ENCODE measurements at places on chromosomes 4 and X. TPM values are rescaled to one million over a fixed set of nuclear protein-coding genes. Genes with fewer than 3 reads are reported as not detected.

DNA sequence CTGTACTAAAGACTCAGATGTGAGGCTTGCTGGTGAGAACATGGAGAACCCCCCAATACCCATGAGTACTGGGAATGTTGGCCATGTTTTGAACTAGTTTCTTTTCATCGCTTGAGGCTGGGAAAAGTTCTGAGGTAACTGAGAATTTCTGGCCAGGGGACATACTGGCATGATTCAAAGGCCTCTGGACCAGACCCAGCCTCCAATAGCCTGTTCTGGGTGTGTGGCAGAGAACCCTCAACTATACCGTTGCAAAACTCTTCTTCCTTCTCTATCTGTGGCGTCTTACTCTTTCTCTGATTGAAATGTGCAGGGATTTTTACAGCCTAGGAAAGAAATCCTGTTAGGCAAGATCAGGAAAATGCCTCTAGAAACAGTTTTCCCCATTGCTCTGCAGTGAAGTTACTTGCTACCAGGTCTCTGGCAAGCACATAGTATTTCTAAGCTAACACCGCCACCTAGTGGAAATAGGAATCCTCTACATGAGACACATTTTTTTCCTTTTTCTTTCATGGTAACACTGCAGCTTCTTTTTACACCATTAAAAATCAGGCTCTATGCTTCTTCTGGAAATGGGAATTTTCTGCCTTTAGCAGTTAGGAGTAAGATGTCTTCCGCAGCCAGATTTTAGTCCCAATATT lies 170.7 kb upstream of the ZCCHC13 start:
- no peaks in the 10 kb centered on the region for H3K4me1 ChIP-seq
- no peak overlapping the region for H3K27ac ChIP-seq
- DNase-seq = no peak
- H3K27me3 ChIP-seq = no peaks in the 10 kb centered on the region

- no peak overlapping the region for H3K27ac ChIP-seq
- no peak overlapping the region for H3K4me3 ChIP-seq
- no peaks in the 10 kb centered on the region for H3K36me3 ChIP-seq
- peaks cover 18% of the 10 kb centered on the region for H3K4me1 ChIP-seq
Observed at GRCh38 chr4:156974264-156974663, 2.7 kb upstream of the PDGFC start.

GRCh38 chr4:24840362-24840761 lies 45.0 kb downstream of the SOD3 start:
- H3K4me1 ChIP-seq = peaks cover 57% of the 10 kb centered on the region
- no peak for DNase-seq
- H3K4me3 ChIP-seq = no peak overlapping the region
- H3K27me3 ChIP-seq = no peaks in the 10 kb centered on the region
- H3K36me3 ChIP-seq = peaks cover 19% of the 10 kb centered on the region

GRCh38 chr4:138275216-138275615 lies 33.1 kb upstream of the SLC7A11 start:
- H3K27ac ChIP-seq = no peak overlapping the region
- no peak overlapping the region for H3K4me3 ChIP-seq
- H3K27me3 ChIP-seq = no peaks in the 10 kb centered on the region
- H3K4me1 ChIP-seq = peaks cover 16% of the 10 kb centered on the region
- DNase-seq = no peak

ADH1C gene
- 5.0 TPM for total RNA-seq

NAA11 gene
- not detected for total RNA-seq

SLC25A14 gene
- total RNA-seq = 6.6 TPM

PCDH19 gene
- 1.5 TPM for total RNA-seq

RASL11B gene
- total RNA-seq = 2.3 TPM

CYTL1 gene
- total RNA-seq = 1.2 TPM

Data from esophagus muscularis mucosa (tissue), 4 donors.